ENCODE measurements at places on chromosomes 2 and 18.

- DNase-seq = no peak
Measured at GRCh38 chr2:237573721-237574415, 7.5 kb downstream of the PRLH start.

GRCh38 chr18:33757037-33757436 is 179.0 kb downstream of the ASXL3 start:
- no peak for DNase-seq

DNA sequence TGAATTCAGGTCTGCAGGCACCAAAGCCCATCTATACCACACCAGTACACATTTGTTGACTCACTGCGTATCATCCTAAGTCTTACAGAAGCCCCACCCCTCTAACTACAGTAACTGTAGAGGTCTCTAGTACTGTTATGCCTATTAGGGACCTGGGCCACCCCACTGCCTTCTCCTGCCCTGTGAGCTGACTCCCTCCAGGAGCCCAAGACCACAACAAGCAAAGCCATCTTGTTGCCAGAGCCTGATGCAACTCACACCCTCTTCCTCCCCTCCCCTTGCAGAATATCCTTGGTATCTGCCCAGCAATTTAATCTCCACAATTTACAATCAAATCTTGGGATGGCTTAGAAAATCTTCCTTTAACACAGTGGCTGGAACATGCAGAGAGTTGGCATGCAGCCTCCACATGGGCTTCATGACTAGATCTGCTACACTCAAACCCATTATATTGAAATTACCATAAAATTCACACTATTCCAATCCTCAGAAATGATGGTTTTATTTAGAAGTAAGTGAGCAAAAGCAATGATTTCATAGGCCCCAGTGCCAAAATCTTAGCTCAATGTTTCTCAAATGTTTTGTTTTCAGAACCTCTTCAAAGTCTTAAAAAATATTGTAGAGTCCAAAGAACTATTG is 17.7 kb upstream of the CYP1B1 start:
- DNase-seq = no peak

DNA sequence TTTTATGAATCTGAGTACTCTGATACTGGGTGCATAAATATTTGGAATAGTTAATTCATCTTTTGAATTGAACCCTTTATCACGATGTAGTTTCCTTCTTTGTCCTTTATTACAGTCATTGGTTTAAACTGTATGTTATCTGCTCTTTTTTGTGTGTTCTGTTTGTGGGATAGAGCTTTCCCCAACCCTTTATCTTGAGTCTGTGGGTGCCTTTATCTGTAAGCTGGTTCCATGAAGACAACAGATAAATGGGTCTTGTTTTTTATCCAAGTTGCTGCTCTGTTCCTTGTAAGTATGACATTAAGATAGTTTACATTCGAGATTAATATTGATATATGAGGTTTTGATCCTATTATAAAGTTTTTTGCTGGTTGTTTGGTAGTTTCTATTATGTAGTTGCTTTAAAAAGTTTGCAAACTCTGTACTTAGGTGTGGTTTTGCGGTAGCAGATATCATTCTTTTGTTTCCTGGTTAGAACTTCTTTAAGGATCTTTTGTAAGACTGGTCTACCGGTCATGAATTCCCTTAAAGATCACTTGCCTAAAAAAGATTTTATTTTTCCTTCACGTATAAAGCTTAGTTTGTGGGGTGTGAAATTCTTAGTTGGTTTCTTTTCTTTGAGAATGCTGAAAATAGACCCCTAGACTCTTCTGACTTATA is 1451.3 kb upstream of the SLC39A10 start:
- no peak for DNase-seq

DNA sequence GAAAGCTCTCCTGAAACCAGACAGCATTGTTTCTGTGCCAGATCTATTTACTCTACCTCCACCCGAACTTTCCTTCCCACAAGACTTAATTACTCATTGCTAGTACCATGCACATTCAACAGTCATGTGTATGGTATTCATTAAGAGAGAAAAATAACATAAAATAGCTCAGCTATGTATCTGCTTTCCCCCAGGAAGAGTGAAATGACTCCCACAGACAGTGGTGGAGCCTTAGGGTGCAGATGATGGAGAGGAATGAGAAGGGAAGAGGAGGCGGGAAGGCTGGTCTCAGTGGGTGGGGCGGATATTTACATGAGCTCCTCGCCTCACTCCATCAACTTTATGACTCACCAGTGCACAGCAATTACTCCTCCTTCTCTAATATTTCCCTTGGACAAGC is 724.5 kb downstream of the EPHA4 start:
- DNase-seq = no peak

- no peak for DNase-seq
Measured at GRCh38 chr2:138485019-138485418, 16.6 kb upstream of the SPOPL start.

- no peak for DNase-seq
Measured at GRCh38 chr2:53445383-53446070, 322.1 kb upstream of the CHAC2 start.

GRCh38 chr2:130819226-130819607 is 17.5 kb upstream of the ARHGEF4 start:
- no peak for DNase-seq

- no peak for DNase-seq
Measured at GRCh38 chr2:18503376-18504228, 56.9 kb downstream of the RDH14 start.

DNA sequence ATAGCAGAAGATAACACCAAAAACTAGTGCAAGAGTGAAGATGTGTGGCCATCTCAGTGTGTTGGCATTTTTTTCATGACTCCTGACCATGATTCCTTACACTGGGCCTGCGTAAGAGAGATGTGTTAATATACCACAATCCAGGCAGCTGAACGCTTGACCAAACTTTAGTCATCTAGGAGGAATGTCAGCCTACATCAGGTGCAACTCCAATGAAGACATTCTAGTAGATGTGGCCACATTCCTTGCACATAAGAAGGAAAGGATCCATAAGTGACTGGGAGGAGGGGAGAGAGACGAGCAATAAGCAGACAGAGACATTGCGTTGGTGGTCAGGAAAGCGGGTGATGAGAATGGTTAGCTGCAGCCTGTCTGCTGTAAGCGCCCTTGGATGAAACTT is 42.6 kb downstream of the CYRIA start:
- DNase-seq = no peak

GRCh38 chr18:35042389-35043071 is 1.3 kb downstream of the MAPRE2 start:
- peak; percentile 82 for DNase-seq

DNA sequence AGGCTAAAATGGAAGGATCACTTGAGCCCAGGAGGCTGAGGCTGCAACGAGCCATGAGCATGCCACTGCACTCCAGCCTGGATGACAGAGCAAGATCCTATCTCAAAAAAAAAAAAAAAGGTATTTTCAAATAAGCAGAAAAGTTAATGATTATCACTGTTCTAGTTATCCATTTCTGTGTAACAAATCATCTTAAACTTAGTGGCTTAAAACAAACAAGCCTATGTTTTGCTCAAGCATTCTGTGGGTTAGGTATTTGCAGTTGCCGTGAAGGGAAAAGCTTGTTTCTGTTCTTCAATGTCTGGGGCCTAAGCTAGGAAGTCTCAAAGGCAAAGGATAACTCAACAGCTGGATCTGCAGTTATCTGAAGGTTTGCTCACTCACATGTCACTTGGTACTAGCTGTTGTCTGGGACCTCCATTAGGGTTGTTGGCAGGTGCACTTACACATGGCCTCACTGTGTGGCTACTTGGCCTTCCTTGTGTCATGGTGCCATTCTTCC is 14.1 kb downstream of the MFF start:
- no peak for DNase-seq

DNA sequence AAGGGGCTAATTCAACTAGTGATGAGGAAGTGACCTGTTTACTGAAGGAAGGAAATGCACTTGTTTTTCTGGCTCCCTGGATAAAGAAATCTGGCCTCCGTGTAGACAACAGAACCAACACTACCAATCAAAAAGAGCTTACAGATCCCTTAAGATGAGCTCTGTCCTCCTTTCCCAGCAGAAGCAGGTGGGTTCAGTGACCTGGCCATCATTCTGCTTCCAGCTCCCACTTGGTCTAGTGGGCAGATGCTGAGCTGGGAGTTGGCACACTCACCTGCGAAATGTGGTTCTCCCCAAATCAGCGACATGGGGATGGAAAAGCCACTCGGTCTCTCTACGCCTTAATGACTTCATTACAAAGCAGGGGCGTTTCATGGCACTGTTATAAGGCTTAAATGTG is 132.6 kb downstream of the AFF3 start:
- no peak for DNase-seq

GRCh38 chr2:157173740-157174184 is 83.7 kb upstream of the GALNT5 start:
- DNase-seq = no peak

Data from kidney capillary endothelial cell (primary cell).